Vagina (tissue), 2 donors: ENCODE measurements at places on chromosomes 5 and 9.

GRCh38 chr9:98455256-98456155 is 200.1 kb upstream of the TBC1D2 start:
- no peaks in the 10 kb centered on the region for H3K36me3 ChIP-seq
- no peak overlapping the region for H3K27ac ChIP-seq
- H3K27me3 ChIP-seq = no peaks in the 10 kb centered on the region
- no peaks in the 10 kb centered on the region for H3K4me1 ChIP-seq
- H3K4me3 ChIP-seq = no peak overlapping the region

GRCh38 chr5:139745800-139746690 is 49.6 kb upstream of the PSD2 start:
- H3K36me3 ChIP-seq = no peaks in the 10 kb centered on the region
- peaks cover 40% of the 10 kb centered on the region for H3K4me1 ChIP-seq
- no peak for DNase-seq
- H3K4me3 ChIP-seq = peak overlapping the region; percentile 50

DNA sequence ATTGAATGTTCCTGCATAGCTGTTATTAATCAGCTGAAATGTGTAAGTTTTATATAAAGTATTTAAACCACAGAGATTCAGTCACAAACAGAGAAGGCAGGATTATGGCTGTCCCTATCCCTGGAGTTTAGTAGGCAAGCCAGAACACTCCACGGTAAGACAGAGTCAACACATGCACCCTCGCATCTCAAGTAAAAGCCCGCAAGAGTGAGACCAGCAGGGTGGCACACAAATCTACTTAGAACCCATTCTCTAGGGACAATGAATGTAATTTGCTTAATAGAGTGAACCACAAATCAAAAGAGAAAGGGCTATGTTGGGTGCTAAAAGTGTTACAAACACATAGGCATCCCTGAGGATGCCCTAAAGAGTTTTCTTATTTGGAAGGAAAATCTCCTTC is 35.1 kb downstream of the LPAR1 start:
- no peaks in the 10 kb centered on the region for H3K36me3 ChIP-seq
- no peaks in the 10 kb centered on the region for H3K27me3 ChIP-seq
- no peak for DNase-seq
- H3K27ac ChIP-seq = no peak overlapping the region
- peaks cover 38% of the 10 kb centered on the region for H3K4me1 ChIP-seq

- no peak for DNase-seq
- H3K36me3 ChIP-seq = no peaks in the 10 kb centered on the region
- no peak overlapping the region for H3K27ac ChIP-seq
- H3K27me3 ChIP-seq = no peaks in the 10 kb centered on the region
- H3K4me1 ChIP-seq = no peaks in the 10 kb centered on the region
- H3K4me3 ChIP-seq = no peak overlapping the region
Measured at GRCh38 chr9:22307013-22307711, 139.5 kb upstream of the DMRTA1 start.

- H3K27ac ChIP-seq = no peak overlapping the region
- no peaks in the 10 kb centered on the region for H3K27me3 ChIP-seq
- H3K36me3 ChIP-seq = no peaks in the 10 kb centered on the region
Measured at GRCh38 chr5:74319076-74319475, 321.5 kb downstream of the ENC1 start.

DNA sequence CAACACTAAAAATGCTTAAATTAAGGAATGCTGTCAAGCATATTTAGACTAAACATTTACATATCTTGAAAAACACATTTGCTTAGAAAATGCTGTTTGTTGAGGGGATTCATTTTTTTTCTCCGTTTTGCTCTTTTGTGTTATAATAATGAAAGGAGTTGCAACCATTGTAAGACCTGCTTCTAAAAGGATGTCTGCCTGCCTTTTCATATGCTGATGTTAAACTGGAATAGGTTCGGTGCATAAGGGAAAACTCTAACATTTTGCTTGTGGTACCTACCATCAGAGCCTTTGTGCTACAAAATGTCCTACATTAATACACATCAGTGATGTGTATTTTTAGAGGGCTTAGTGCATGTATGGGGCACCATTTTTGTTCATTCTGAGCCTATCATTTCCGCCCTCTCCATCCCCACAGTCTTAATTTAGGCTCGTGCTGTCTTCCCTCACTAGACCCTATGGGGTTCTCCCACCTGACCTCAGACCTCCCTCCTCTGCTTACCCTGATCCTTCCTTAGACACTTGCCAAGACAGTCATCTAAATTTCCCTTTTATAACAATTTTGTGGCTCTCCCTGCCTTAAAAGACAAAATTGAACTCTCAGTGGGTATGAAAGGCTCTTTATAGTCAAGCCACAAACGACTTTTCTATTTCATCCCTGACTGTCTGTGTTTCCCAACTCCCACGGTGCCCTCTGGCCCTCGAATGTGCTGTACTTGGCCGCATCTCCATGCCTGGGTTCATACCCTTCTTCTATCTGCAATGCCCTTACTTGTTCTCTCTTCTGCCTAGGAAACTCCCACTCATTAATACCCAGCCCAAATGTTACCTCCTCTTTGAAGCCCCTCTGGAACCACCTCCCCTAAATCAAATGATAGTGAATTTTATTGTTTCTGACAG is 61.2 kb downstream of the CMYA5 start:
- DNase-seq = no peak
- H3K27me3 ChIP-seq = no peaks in the 10 kb centered on the region
- H3K27ac ChIP-seq = no peak overlapping the region
- no peak overlapping the region for H3K4me3 ChIP-seq
- no peaks in the 10 kb centered on the region for H3K36me3 ChIP-seq

DNA sequence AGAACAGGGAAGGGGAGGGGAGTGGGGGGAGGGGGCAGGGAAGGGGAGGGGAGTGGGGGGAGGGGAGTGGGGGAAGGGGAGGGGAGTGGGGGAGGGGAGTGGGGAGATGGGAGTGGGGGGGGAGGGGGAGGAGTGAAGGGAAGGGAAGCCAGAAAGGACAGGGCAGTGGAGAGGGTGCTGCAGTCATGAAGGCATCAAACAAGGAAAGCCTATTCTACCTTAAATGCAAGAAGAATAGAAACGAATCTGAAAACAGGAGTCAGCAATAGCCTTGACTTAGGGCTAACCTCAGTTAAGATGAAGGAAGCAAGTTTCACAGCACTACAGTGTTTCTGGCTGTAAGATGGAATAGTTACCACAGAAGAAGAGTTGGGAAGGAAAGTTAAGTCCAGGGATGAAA is 59.5 kb downstream of the CAMSAP1 start:
- H3K27me3 ChIP-seq = no peaks in the 10 kb centered on the region
- H3K36me3 ChIP-seq = peaks cover 13% of the 10 kb centered on the region
- DNase-seq = no peak
- no peak overlapping the region for H3K27ac ChIP-seq

DNA sequence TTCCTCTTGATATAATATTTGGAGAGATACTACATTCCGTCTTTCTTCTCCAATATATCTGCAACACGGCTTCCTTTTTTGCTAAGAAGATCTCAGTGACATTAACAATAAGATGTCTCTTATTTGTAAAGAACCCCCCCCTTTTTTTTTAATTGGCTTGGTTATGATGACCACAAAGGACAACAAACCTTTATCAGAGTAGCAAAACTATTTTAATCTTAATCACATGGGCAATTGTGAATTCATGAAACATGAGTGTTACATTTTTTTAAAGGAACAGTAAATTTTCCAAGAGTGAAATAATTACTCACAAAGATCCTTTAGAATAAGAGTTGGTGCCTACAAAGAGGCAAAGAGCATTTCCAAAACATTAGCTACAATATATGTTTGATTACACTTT is 554.1 kb downstream of the MAT2B start:
- no peaks in the 10 kb centered on the region for H3K36me3 ChIP-seq
- H3K4me1 ChIP-seq = no peaks in the 10 kb centered on the region
- no peak overlapping the region for H3K4me3 ChIP-seq
- H3K27ac ChIP-seq = no peak overlapping the region

DNA sequence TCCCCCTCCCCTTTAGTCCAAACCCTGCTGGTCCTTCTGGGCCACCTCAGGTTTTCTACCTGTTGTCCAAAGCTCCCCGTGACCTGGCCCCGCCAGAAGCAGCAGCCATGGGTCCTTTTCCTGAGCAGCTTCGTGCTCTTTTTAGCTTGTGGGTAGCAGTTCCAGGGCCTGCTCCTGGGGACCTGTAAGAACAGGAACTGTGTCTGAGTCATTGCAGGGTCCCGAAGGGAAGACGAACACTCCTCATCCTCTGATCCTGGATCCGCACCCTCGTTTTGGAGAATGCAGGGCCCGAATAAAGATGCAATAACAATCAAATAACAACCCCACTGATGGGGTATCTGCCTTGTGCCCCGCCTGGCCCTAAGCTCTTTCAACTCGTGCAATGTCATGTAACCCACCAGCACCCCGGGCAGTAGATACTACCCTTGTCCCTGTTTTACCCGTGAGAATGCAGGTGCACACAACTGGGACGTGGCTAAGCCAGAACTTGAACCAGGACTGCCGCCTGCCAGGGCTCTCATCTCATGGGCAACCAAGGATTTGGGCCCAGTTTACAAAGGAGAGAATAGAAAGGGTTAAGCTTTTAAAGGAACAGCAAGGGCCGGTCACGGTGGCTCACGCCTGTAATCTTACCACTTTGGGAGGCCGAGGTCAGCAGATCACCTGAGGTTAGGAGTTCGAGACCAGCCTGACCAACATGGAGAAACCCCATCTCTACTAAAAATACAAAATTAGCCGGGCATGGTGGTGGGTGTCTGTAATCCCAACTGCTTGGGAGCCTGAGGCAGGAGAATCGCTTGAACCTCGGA is 33.2 kb downstream of the NEK6 start:
- no peak for DNase-seq
- peaks cover 52% of the 10 kb centered on the region for H3K4me1 ChIP-seq
- no peak overlapping the region for H3K4me3 ChIP-seq
- H3K36me3 ChIP-seq = no peaks in the 10 kb centered on the region

DNA sequence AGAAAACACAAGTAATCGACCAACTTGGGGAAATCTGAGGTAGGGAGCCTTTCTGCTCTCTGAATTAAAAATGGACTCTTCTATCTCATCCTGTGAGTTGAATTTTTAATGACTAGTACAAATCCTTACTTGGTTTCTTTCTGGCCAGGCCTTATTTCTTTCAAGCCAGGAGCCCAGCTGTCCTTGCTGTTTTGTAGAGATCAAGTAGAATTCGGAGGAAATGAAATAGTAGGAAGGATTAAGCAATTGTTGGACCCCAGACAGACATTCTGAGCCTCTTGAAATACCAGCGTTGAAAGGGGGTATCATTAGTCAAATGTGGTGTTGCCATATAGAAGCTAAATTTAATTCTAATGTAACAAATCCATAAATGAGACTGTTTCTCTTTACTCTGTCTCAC is 53.7 kb upstream of the SMIM15 start:
- H3K27me3 ChIP-seq = no peaks in the 10 kb centered on the region
- DNase-seq = no peak
- H3K4me1 ChIP-seq = no peaks in the 10 kb centered on the region
- H3K4me3 ChIP-seq = no peak overlapping the region
- no peaks in the 10 kb centered on the region for H3K36me3 ChIP-seq
- H3K27ac ChIP-seq = no peak overlapping the region

GRCh38 chr5:142396436-142397038 is 71.7 kb upstream of the SPRY4 start:
- no peak overlapping the region for H3K27ac ChIP-seq
- no peaks in the 10 kb centered on the region for H3K4me1 ChIP-seq
- no peak for DNase-seq
- H3K4me3 ChIP-seq = no peak overlapping the region
- no peaks in the 10 kb centered on the region for H3K36me3 ChIP-seq
- H3K27me3 ChIP-seq = no peaks in the 10 kb centered on the region

- peaks cover 26% of the 10 kb centered on the region for H3K4me1 ChIP-seq
- no peak overlapping the region for H3K4me3 ChIP-seq
- H3K27me3 ChIP-seq = no peaks in the 10 kb centered on the region
- H3K27ac ChIP-seq = no peak overlapping the region
Measured at GRCh38 chr5:59095480-59095879, 512.6 kb downstream of the RAB3C start.

- no peaks in the 10 kb centered on the region for H3K4me1 ChIP-seq
- no peaks in the 10 kb centered on the region for H3K27me3 ChIP-seq
- no peak overlapping the region for H3K4me3 ChIP-seq
- peak; percentile 58 for DNase-seq
Measured at GRCh38 chr5:6556089-6556801, 76.6 kb downstream of the NSUN2 start.

GRCh38 chr9:78831726-78832125 is 534.8 kb downstream of the PSAT1 start:
- no peak overlapping the region for H3K4me3 ChIP-seq
- DNase-seq = no peak
- H3K27ac ChIP-seq = no peak overlapping the region
- no peaks in the 10 kb centered on the region for H3K4me1 ChIP-seq

DNA sequence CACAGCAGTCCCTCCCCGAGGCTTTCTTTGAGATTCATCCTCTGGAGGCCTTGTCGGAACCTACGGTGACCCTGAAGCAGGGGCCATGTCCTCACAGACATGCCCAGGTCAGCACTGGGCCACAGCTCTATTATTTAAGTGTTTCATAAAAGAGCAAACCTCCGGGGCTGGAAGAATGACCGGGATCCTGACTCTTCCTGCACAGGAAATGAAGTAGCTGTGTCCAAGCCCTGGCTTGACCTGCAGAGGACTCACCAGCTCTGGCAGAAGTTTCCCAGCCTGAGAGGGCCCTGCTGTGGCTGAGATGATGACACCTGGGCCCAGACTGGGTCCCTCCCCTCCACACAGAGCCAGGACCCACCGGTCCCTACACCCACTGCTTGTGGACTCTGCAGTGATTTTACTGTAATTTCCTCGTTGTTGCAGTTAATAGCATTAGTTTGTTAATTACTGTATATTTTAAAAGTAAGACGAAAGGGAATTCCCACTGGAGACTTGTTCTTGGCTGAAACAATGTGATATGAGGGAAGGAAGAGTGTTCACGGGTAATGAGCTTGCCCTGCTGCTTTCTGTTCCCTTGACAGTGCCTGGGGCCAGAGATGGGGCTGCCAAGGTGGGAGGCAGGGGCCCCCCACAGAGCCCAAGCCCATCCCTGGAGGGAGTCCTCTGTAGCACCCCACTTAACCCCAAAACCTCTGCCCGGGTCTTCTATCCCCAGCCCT is 72.2 kb downstream of the PCDH1 start:
- H3K36me3 ChIP-seq = no peaks in the 10 kb centered on the region
- no peak for DNase-seq
- H3K27me3 ChIP-seq = no peaks in the 10 kb centered on the region
- H3K4me3 ChIP-seq = no peak overlapping the region
- no peaks in the 10 kb centered on the region for H3K4me1 ChIP-seq
- H3K27ac ChIP-seq = no peak overlapping the region
